Activated T-cell treated with anti-CD3 and anti-CD28 coated beads, Interleukin-2, amount 50 U/mL, for 72 hours (primary cell): ENCODE measurements at places on chromosomes 13 and 19.

DNA sequence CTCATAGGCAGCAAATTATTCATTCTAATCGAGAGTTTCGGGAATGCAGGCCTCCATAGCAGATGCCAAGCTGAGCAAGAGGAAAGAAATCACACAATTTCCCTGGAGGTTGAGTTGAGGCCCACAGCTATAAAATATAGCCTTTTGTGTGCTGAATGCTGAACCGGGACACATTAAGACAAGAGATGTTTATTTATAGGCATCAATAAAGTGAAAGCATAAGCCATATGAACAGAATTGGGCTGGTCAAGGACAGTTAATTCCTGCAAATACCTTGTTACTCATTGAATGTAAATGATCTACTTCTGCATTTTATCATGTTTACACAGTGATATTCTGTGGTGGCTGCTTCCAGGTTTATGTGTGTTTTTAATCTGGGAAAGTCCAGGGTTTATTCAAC lies 461.7 kb downstream of the KLF12 start:
- DNase-seq: no peak

DNA sequence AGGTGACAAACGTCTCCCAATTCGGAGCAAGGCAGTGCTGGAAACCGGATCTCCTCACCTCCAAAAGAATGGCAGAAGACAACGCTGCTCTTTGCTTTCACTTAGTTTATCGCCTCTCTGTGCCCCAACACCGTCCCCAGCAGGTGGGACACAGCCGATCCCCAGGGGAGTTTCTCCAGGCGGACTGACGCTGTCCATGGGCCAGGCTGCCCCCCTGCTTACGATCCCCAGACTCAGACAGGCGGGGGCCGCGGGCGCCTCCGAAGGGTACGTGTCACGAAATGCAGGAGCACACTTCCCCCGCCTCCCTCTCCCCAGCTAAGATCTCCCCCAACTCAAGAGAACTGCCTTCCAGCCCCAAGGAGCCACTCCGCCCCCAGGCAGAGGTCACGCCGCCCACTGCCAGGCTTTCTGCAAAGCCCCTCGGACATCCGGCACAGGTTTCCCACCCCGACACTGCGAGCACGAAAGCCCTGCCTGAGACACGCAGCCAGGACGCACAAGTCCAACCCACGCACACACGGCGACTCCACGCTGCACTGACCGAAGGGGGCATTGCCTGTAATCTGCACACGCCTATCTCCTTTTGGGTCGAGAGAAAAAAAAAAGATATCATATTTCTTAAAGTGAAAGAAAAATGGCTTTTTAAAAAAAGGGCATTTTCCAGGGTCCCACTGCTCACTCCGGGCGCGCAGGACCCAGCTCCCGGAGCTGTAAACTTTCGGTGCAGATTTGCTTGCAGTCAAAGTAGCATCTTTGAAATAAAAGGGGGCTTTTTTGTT lies 2.0 kb downstream of the SPRY2 start:
- DNase-seq: peak; percentile 41

DNA sequence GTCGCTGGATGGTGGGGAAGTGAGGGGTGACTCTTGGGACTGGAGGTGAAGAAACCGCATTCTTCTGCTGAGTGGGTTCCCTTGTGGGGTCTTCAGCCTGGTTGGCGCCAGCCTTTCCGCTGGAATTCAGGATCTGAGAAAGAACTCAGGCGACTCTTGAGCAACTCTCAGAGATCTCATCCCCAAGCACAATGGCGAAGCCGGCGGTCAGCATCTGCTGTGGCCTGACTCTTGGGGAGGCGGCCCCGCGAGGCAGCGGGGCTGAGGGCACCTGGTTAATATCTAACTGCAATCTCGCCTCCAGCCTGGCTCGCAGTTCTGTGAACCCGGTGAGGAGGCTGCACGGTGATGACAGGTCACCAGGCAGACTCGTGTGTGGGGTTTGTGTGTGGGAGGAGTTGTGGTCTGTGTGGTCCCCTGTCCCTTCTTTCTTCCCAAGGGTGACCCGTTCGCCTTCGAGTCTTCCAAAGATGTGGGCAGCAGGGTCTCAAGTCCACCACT lies 883 bp downstream of the ZNF441 start:
- DNase-seq: peak; percentile 26

- no peak for DNase-seq
These were observed 6.9 kb downstream of the THSD1 start for GRCh38 chr13:52399046-52399445.

- no peak for DNase-seq
These were observed 12.3 kb upstream of the SACS start for GRCh38 chr13:23445794-23446193.

DNA sequence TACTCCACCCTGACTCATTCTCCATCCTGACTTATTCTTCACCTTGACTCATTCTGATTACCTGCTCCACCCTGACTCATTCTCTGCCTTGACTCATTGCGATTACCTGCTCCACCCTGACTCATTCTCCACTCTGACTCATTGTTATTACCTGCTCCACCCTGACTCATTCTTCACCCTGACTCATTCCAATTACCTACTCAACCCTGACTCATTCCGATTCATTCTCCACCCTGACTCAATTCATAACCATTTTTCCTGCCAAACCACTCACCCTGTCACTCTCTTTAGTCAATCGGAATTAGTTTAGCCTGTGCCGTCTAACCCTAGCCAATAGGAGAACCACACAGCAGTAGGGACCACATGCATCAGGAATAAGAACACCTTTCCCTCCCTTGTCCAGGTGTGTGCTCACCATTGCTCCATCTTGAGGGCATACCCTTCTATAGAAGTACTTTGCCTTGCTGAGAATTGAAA lies 1227.4 kb upstream of the PCDH20 start:
- DNase-seq: peak; percentile 36

DNA sequence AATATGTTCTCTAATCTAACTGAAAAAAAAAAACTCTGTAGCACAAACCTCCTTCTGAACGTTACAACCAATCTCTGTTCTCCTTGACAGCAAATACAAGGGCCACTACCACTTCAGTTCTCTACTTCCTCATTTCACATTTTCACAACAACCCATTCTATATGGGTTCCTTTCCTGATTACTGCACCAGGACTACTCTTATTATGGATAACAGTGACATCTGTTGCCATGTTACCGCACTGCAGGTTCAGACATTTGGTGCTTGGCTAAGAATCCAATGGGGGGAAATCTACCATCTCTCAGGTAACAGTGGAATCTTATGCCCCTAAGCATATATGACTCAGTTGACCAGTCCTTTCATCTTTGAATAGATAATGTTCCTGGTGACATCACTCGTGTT lies 11.6 kb upstream of the FPR3 start:
- DNase-seq: peak; percentile 11

GRCh38 chr13:93398167-93399035 lies 171.8 kb downstream of the GPC6 start:
- no peak for DNase-seq

DNA sequence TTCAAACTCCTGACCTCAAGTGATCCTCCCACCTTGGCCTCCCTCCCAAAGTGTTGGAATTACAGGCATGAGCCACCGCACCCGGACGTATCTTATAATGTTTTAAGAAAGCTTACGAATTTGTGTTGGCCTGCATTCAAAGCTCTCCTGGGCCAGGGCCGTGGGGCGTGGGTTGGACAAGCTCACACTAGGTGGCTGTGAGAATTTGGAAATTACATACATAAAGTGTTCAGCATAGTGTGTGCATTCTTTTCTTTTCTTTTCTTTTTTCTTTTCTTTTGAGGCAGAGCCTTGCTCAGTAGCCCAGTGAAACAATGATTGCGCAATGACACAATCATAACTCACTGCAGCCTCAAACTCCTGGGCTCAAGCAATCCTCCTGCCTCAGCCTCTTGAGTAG lies 2.6 kb downstream of the ZSWIM4 start:
- DNase-seq: no peak

- peak; percentile 84 for DNase-seq
These were observed 2.3 kb upstream of the LCP1 start for GRCh38 chr13:46184277-46184699.

- no peak for DNase-seq
These were observed 4.2 kb downstream of the GJA3 start for GRCh38 chr13:20156702-20157101.

DNA sequence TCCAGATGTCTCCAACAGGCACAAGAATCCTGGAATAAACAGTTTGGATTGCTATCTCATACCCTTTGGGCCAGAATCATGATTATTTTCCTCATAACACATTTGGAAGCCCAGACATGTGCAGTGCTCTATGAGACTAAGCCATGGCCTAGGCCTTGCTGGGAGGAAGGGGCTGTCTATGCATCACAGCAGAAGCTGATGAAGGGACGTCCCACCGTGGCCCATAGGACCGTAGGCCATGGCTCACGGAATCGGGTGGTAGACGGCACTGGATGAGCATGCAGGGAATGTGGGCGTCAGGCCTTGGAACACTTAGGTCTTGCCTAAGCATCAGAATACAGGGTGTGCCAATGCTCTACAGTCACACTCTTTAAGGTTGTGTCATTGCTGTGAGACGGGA lies 283.8 kb upstream of the TSHZ3 start:
- no peak for DNase-seq

- no peak for DNase-seq
These were observed 3.1 kb downstream of the ZBTB7A start for GRCh38 chr19:4063369-4064148.

DNA sequence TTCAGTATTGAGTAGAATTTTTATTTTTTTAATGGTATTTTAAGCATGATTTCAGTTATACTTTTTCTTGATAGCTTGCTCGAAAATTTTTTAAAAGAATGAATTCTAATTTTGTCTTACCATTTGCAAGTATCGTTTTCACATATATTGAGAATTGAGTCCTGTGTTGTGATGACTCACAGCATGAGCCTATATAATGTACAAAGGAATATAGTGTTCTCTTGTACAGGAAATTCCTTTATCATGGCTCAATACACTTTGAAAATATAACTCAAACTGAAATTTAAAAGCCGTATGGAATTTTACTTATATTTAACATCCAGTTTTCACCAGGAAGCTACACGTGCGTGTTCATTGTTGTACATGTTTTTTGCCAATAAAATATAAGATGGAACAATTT lies 161.1 kb upstream of the TMTC4 start:
- no peak for DNase-seq
